Mesendoderm (in vitro differentiated cells): ENCODE measurements at places on chromosomes 16 and 17.

DNA sequence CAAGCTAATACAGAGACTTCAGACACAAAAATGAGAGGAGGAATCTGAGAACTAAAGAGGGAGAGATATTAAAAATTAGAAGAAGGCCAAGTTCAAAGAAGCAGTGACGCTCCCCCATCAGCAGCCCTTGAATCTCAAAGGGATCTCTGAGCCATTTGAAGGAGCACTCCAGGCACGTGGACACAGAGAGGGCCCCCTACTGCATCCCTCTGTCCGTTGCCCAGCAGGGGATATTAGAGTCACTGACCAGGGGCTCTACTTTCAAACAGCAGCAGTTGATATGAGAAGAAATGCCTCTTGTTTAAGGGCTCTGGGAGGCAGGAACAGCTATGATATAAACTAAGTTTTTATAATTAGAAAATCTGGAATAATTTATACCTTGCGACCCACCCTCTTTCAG lies 479.0 kb upstream of the SALL1 start:
- H3K36me3 ChIP-seq, result no peaks in the 10 kb centered on the region
- H3K27me3 ChIP-seq, result no peaks in the 10 kb centered on the region
- H3K4me3 ChIP-seq, result no peak overlapping the region
- DNase-seq, result peak; percentile 31
- H3K4me1 ChIP-seq, result no peaks in the 10 kb centered on the region

DNA sequence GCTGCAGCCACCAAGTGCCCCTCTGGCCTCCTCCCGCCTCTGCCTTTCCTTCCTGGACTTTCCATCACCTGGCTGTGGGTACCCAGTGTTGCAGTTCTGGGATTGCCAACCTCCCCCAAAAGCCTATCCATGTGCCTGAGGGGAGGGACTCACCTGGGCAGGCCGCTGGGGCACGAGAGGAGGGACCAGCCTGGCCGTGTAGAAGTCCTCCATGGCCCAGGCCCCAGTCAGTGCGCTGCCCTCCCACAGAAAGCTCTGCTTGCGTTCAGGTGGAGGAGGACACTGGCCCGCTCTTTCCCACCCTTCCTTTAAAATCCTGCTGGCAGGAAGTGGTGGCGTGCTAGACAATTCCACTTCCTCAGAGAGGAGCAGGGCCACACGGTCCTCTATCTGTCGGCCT lies 14.2 kb downstream of the SLX4 start:
- H3K27ac ChIP-seq, result no peak overlapping the region
- H3K27me3 ChIP-seq, result no peaks in the 10 kb centered on the region

DNA sequence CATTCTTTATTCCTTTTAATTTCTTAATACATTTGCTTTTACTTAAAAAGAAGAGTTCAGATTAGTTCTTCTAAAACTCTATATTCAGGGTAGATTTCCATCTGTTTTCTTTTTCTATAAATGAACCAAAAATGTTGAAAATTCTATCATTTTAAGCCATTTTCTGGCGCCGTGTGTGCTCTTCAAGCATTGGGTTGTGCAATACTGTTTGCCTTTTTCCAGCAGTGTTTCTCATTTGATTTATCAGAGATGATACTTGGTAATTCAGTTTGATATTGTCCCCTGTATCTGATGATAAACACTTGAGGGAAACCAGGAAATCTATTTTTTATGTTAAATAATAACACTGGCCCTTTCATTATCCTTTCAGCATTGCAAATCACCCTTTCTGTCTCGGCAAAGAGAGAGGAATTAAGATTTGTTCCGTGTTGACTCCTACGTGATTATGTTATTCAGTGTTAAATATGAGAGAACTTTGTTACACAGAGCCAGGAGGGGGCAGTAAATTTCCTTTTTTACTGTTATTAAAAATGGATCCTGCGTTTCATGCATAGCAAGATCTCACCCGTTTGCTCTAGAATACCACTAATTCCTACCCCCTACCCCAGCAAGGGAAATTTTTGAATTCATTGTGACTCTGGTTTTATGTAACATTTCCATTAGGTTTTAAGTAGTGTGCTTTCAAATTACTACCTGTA lies 606.9 kb upstream of the RBFOX1 start:
- peak; percentile 15 for DNase-seq
- no peak overlapping the region for H3K27ac ChIP-seq
- H3K4me3 ChIP-seq, result no peak overlapping the region
- no peaks in the 10 kb centered on the region for H3K36me3 ChIP-seq
- H3K4me1 ChIP-seq, result no peaks in the 10 kb centered on the region

- peaks cover 18% of the 10 kb centered on the region for H3K4me1 ChIP-seq
- no peak for DNase-seq
- no peaks in the 10 kb centered on the region for H3K36me3 ChIP-seq
- H3K4me3 ChIP-seq, result no peak overlapping the region
- no peaks in the 10 kb centered on the region for H3K27me3 ChIP-seq
- no peak overlapping the region for H3K27ac ChIP-seq
These were observed 35.3 kb downstream of the CUEDC1 start for GRCh38 chr17:57919918-57920317.

DNA sequence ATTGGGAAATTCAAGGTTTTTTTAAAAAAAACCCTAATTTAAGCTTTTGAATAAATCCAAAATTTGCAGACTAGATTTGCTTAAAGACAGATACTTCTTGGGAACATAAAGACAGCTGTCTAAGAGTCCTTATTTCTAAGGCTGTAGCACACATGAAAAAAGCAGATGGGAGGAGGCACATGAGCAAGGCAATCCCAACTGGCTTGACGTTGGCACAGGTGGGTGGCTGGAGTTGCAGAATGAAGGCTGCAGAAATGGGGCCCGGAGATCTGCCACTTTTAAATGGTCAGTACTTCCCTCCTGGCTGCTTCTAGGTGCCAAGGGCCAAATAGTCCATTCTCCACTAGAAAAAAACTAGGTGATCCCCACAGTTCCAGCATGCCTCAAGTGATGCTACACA lies 4.4 kb downstream of the KIAA0753 start:
- peaks cover 2% of the 10 kb centered on the region for H3K4me1 ChIP-seq
- no peaks in the 10 kb centered on the region for H3K27me3 ChIP-seq
- no peaks in the 10 kb centered on the region for H3K36me3 ChIP-seq
- H3K4me3 ChIP-seq, result no peak overlapping the region
- DNase-seq, result no peak
- H3K27ac ChIP-seq, result no peak overlapping the region

DNA sequence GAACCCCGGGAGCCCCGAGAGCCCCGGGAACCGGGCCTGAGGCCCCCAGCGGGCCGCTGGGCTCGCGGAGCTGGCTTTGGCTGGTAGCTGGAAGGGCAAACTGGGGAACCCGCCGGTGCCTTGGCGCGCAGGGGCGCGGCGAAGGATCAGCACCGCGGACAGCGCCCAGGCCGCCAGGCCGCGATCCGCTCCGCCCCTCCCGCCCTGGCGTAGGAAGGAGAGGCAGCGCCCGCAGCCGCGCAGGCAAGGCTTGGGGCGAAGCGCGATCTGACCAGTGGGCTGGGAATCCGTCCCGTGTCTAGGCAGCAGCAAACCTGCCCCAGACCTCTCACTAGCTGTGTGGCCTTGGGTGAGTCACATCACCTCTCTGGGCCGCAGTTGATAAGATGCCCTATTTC lies 331 bp upstream of the CCDC92B start:
- no peaks in the 10 kb centered on the region for H3K36me3 ChIP-seq
- H3K27ac ChIP-seq, result no peak overlapping the region
- peaks cover 2% of the 10 kb centered on the region for H3K27me3 ChIP-seq
- peak; percentile 85 for DNase-seq
- no peak overlapping the region for H3K4me3 ChIP-seq

DNA sequence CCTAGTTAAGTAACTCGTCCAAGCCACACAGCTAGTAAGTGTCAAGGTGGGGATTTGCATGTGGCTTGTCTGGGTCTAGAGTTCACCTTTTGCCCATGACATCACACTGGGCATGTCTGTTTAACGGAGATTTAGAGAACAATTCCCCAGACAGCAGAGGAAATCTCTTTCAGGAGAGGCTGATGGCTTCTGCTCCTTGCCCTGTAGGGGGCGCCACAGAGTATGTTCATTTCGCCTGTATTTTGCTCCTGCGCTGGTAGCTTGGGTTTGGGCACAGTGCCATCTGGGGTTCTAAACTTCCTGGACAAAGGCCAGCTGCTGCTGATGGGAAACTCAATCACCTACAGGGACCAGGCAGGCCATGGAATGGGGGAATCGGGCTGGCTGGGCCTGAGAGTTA lies 20.4 kb downstream of the OTOA start:
- no peaks in the 10 kb centered on the region for H3K4me1 ChIP-seq

- H3K4me3 ChIP-seq, result no peak overlapping the region
- H3K27me3 ChIP-seq, result no peaks in the 10 kb centered on the region
- no peak overlapping the region for H3K27ac ChIP-seq
- H3K36me3 ChIP-seq, result no peaks in the 10 kb centered on the region
These were observed 65.9 kb downstream of the CEP95 start for GRCh38 chr17:64572682-64573154.

DNA sequence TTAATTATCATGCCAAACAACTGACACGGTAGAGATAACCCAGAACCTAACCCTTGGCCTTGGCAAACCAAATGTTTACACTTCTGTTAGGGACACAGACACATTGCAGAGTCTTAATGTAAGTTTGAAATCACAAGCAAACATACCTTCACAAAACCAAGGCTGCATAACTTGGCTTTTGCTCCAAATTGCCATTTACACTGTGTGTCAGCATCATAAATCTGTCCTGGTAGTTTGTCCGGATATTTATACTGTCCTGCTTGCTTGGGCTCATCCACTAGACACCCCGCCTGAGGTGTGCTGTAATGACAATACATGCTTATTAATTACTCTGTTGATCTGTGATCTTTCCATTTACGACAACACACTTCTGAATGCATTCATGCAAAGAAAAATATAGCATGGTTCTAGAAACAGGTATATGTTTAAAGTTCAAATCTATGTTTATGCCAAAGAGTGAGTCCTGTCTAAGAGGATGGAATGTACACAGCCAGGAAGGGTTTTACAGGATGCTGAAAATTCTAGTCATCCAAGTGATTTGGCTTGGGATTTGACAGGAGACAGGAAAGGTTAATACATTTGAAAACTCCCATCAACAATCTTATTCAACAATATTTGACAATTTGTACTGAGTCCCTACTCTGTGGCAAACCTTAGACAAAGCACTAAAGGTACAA lies 81.1 kb downstream of the ADAMTS18 start:
- H3K4me3 ChIP-seq, result no peak overlapping the region
- H3K4me1 ChIP-seq, result no peaks in the 10 kb centered on the region
- no peak overlapping the region for H3K27ac ChIP-seq
- H3K36me3 ChIP-seq, result no peaks in the 10 kb centered on the region
- no peak for DNase-seq
- H3K27me3 ChIP-seq, result no peaks in the 10 kb centered on the region

- DNase-seq, result peak; percentile 46
- no peaks in the 10 kb centered on the region for H3K4me1 ChIP-seq
- H3K4me3 ChIP-seq, result peak overlapping the region; percentile 75
These were observed 542 bp downstream of the SLC39A11 start for GRCh38 chr17:73091770-73092522.

DNA sequence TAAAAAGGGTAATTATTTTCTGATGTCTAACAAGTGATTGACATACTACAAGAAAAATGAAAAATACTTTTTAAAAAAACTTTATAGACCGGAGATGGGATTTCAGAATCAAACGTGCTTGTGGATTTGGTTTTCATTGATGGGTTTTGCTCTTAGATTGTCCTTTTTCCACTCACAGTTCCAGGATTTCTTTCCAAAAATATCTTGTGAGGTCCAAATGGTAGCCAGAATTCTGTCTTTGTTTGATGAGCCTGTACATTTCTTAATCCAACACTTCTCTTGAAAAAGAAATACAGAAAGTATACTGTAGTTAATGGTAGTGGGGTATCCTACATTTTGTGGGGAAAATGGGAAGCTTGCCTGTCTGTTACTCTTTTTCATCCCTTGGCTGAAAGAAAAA lies 329.3 kb downstream of the KCNJ2 start:
- no peaks in the 10 kb centered on the region for H3K4me1 ChIP-seq
- H3K27ac ChIP-seq, result no peak overlapping the region
- DNase-seq, result no peak
- no peaks in the 10 kb centered on the region for H3K36me3 ChIP-seq
- no peaks in the 10 kb centered on the region for H3K27me3 ChIP-seq

DNA sequence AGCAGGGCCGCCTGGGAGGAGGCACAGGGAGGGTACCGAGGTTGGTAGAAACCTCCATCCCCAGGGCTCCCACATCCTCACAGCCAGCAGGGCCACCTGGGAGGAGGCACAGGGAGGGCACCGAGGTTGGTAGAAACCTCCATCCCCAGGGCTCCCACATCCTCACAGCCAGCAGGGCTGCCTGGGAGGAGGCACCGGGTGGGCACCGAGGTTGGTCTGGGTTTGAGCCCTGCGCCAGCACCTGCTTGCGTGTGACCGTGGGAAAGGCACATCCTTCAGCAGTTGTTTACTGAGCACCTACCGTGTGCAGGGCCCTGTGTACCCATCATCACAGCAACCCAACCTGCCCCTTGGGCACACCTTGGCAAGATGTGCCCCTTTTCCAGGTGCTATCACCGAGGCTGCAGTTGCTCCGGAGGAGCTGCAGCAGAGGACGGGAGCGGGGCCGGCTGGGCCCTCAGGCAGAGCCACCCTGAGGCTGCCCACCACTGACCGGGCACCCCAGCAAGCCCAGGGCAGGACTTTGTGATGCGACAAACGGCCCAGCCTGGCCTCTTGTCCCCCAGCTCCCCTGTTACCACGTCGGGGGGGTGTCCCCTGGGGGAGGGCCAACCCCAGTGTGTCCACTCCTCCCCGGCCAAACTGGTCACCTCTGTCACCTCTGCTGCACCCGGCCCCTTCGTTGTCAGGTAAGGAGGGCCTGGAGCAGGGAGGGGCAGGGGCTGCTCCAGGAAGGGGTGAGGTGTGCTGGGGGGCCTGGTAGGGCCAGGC lies 22.1 kb upstream of the OSGIN1 start:
- H3K4me3 ChIP-seq, result no peak overlapping the region
- no peaks in the 10 kb centered on the region for H3K27me3 ChIP-seq
- no peak for DNase-seq
- no peaks in the 10 kb centered on the region for H3K36me3 ChIP-seq

- no peaks in the 10 kb centered on the region for H3K36me3 ChIP-seq
- H3K4me3 ChIP-seq, result no peak overlapping the region
- DNase-seq, result no peak
These were observed 8.4 kb downstream of the CEP112 start for GRCh38 chr17:66183529-66183928.

DNA sequence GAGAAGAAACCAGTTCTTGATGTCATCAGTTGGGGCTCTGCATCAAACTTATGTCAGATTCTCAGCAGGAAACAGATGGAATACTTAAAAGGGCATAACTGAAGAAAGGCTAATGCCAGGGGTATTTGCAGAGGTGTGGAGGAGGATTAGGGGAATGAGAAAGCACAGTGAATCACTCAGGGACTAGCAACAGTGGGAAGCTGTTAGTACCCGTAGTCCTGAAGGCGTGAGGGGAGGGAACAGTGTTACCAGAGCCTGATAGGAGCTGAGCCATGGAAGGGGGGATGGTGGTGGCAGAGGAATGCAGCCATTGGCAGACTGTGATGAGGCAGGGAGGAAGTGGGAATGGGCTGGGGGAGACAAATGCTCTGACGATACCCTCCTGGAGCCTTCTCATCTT lies 162.3 kb downstream of the UTP18 start:
- no peak overlapping the region for H3K4me3 ChIP-seq
- no peaks in the 10 kb centered on the region for H3K4me1 ChIP-seq
- H3K27me3 ChIP-seq, result no peaks in the 10 kb centered on the region
- DNase-seq, result peak; percentile 51
- no peaks in the 10 kb centered on the region for H3K36me3 ChIP-seq
- no peak overlapping the region for H3K27ac ChIP-seq

- DNase-seq, result no peak
- H3K36me3 ChIP-seq, result no peaks in the 10 kb centered on the region
- H3K4me1 ChIP-seq, result no peaks in the 10 kb centered on the region
These were observed 1503.0 kb upstream of the CDH8 start for GRCh38 chr16:63539276-63539675.
